ENCODE measurements at places on chromosomes 6 and 20.
A peak's percentile ranks its signal among the peaks of the same experiment; 100 is the strongest.

- no peak for DNase-seq
Measured at GRCh38 chr6:2659381-2659780, 91.3 kb downstream of the MYLK4 start.

- DNase-seq = no peak
Measured at GRCh38 chr6:41036186-41036585, 2.8 kb downstream of the UNC5CL start.

- DNase-seq = no peak
Measured at GRCh38 chr6:119215309-119215708, 134.3 kb downstream of the MAN1A1 start.

DNA sequence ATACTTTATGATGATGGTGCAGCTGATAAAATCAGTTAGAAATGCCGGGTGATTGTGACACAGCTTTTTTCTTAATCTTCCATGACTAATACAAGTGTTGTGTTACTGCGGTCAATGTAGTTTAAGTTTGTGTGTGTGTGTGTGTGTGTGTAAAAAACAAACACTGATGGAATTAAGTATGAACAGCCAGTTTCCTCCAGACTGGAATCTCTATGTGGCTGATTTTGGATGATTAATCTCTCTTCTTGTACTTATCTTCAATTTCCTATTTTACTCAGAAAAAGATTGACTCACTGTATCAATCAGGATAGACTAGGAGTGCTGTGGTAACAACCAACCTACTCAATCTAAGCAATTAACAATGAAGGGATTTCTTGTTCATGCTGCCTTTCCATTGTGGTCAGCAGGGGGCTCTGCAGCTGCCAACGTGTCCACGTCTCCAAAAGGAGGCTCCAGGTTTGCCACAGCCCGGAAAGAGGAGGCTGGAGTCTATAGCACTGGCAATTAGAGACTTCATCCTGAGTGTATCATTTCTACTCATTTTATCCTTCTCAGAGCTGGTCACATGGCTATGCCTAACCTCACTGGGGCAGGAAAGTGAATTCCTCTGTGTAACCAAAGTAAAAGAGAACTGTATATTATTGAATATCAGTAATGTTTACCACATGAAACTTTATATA, 107.7 kb downstream of the CD109 start:
- DNase-seq = peak; percentile 68

Measured in HEK293T (cell line).